Activated T-cell treated with anti-CD3 and anti-CD28 coated beads for 4 hours (primary cell): ENCODE measurements at places on chromosomes 3 and 15.
A peak's percentile ranks its signal among the peaks of the same experiment; 100 is the strongest.

DNA sequence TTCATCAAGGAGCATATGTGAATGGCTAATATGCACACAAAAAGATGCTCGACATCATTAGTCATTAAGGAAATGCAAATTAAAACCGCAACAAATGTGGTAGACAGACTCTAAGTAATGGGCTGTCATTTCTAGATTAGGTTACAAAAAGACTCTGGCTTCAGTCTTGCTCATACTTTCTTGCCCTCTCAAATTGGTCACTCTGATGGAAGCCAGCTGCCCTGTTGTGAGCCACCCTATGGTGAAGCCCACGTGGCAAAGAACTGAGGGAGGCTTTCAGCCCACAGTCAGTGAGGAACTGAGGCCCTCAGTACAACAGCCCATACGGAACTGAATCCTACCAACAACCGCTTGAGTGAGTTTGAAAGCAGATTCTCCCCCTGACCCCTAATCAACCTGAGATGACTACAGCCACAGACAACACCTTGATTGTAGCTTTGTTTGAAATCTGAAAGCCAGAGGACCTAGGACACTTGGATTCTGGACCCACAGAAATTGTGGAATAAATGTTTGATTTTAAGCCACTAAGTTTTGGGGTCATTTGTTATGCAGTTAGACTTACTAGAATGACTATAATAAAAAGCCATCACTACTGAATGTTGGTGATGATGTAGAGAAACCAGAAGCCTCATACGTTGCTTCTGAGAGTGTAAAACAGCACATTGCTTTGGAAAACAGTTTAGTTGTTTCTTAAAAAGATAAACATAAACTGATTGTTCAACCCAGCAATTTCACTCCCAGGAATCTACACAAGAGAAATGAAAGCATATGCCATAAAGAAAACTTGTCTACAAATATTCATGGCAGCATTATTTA lies 45.7 kb downstream of the EHHADH start:
- no peak for DNase-seq

DNA sequence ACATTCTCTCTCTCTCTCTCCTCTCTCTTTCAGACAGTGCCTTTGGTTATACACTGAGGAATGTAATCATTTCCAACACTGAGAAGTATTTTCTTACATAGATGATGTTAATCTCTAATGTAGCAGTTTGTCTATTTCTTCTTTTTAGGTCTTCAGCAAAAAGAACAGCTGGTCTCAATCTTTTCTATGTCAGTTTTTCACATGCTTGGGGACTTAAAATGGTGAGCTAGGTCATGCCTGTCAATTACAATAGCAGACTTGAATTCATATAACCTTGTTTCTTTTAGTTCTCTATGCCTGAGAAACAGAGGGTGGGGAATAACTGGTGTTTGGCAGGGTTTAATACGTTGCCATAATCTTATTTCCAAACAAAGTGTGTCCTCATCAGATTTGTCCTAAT lies 786.2 kb downstream of the SQOR start:
- no peak for DNase-seq

- no peak for DNase-seq
Measured at GRCh38 chr15:84946772-84947489, 34.7 kb upstream of the PDE8A start.

GRCh38 chr3:160754371-160754854 lies 1.6 kb upstream of the PPM1L start:
- no peak for DNase-seq

DNA sequence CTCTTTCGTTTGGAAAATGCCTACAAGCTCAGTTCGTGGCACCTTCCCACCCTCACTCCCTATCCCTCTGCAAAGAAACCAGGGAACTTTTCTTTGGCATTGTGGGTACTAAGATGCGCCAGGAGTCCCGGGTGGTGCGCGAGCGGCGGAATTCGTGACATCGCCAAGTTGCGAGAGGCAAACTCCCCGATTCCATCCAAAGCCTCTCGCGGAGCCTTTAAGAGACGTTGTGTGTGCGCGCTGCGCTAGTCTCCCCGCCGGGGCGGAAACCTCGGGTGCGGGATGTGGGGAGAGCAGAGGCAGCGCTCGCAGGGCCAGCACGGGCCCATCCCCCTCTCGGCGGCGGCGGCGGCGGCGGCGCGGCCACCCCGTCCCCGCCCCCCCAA lies 443 bp upstream of the NR2F2 start:
- DNase-seq: no peak

GRCh38 chr3:71874618-71875017 lies 89.7 kb upstream of the PROK2 start:
- no peak for DNase-seq

- DNase-seq: no peak
Measured at GRCh38 chr3:125200731-125201139, 11.8 kb downstream of the SLC12A8 start.

GRCh38 chr15:89196241-89196640 lies 25.1 kb downstream of the RLBP1 start:
- DNase-seq: no peak

GRCh38 chr3:23580096-23580713 lies 225.6 kb upstream of the UBE2E1 start:
- no peak for DNase-seq

- DNase-seq: no peak
Measured at GRCh38 chr3:174186377-174186989, 672.7 kb upstream of the NAALADL2 start.

DNA sequence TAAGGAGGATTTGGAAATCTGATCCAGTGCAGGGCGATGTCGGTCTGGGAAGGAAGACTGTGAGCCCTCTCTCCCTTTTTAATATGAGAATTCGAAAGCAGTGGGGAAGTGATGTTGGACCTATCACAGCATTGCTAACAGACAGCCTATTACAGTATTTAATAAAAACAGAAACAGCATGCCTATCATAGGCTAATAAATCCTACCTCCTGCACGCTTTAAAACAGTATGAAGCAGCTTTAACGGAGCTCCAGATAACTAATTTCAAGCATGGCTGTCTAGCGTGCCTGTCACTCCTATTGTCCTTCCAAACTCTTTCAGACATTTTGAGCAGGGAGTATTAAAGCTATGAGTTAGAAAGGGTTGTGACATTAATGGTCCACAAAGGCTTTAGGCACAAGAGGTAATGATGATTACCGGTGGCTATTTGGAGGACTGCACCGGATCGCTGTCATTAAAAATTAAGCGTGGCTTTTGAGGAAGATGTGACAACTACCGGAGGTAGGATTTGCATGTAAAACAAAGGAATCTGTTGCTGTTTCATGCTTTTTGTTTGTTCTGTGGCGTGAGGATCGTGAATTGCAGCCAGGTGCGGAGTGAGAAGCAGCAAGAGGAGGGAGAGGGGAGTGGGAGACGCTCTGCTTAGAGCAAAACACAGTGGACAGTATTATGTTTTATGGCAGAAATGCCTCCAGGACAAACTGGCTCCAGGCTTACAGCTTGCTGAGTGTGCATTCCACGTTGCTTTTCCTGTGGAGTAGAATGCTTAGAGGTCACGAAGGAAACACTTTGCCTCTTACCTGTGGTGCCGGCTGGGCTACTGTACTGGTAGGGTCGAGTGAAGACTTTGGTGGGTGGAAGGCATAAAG lies at the start of gene KCNMB2:
TSS of gene KCNMB2 (plus strand) at position 226 of the 869 bp plus-strand sequence.
- DNase-seq: no peak

GRCh38 chr15:52256366-52256765 lies 39.2 kb downstream of the MYO5C start:
- DNase-seq: peak; percentile 66

- no peak for DNase-seq
Measured at GRCh38 chr3:115626721-115627120, 3.4 kb downstream of the GAP43 start.

GRCh38 chr15:90340345-90340744 lies 11.7 kb upstream of the ZNF774 start:
- no peak for DNase-seq

DNA sequence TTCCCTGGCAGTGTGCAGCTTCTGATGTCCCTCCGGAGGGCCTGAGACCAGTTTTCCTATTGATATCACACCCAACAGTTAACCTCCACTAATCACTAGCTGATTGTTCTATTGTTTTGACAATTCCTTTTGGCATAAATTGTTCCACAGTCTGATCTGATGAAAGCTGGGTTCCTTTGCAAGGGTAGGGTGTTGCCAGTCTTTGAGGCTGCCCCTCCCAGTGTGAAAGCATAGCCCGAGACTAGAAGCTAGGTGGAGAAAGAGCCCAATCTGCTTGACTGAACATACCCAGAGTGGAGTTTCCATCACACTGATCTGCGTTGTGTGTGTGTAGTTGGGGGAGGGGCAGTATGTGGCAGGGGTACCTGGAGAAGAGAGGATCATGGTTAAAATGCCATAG lies 10.3 kb upstream of the PRICKLE2 start:
- DNase-seq: no peak

GRCh38 chr3:169527507-169527906 lies 136.0 kb downstream of the MECOM start:
- DNase-seq: no peak

- peak; percentile 48 for DNase-seq
Measured at GRCh38 chr3:177337541-177338331, 140.5 kb upstream of the TBL1XR1 start.

GRCh38 chr3:157956850-157957249 lies 149.4 kb downstream of the SHOX2 start:
- no peak for DNase-seq

DNA sequence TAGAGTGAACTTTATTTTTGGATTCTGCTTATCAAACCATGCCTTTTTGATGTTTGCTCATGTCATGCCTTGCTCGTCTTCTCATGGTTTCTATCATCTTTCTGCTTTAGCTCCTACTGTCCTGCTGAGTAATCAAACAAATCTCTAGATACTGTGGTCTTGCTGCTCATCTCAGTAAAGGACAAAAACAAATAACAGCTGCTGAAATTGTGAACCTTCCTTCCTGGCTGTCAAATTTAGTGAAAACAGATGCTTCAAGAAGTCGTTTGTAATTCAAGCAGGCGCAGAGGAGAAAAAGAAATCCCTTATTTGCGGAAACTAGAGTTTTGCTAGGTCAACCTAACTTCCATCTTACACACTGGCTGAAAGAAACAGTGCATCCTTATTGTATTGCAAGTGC lies 616.1 kb upstream of the ALCAM start:
- no peak for DNase-seq

- DNase-seq: no peak
Measured at GRCh38 chr3:74523811-74524210, 90.6 kb downstream of the CNTN3 start.

- DNase-seq: no peak
Measured at GRCh38 chr3:49707113-49707480, 12.4 kb downstream of the AMIGO3 start.

GRCh38 chr3:128362026-128362965 lies 104.4 kb downstream of the DNAJB8 start:
- no peak for DNase-seq

DNA sequence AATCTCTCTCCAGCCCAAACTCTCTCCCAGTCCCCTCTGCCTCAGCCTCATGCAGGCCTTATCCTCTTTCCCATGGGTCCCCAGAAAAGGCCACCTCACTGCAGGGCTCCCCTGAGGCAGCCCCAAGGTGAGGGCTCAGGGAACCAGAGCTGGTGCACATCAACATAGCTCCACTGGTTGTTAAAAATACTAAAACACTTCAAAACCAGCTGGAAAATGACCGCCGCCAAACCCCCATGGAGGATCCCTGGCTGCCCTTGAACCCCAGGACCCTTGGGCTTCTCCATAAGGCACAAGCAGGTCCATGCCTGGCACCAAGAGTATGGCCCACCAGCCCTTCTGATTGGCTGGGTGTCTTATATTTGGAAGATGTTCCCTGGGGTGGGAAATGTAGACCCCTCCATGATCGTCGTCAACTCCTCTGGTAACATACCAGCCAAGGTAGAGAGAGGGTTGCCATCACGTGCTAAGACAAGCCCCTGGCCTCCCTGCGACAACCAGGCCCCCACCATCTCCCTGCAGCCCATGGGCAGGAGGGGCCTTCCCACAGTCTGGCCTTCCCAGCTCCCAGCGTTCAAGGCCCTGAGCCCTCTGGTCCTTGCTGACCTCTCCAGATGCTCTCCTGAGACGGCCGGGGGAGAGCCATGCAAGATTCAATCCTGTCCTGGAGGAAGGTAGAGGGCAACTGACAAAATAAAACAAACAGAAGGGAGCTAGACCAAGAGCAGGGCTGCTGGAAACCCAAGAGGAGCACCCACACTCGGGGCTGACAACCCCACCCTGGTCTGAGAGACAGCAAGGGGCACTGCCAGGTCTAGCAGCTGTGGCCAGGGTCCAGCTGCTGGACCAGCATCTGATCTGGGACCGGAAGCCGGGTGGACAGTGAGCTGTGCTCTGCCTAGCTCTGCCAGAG lies 132.1 kb upstream of the PRR20G start:
- DNase-seq: no peak

- no peak for DNase-seq
Measured at GRCh38 chr3:9183011-9183410, 66.4 kb downstream of the SRGAP3 start.

- no peak for DNase-seq
Measured at GRCh38 chr3:122773944-122774509, 19.6 kb downstream of the HSPBAP1 start.

DNA sequence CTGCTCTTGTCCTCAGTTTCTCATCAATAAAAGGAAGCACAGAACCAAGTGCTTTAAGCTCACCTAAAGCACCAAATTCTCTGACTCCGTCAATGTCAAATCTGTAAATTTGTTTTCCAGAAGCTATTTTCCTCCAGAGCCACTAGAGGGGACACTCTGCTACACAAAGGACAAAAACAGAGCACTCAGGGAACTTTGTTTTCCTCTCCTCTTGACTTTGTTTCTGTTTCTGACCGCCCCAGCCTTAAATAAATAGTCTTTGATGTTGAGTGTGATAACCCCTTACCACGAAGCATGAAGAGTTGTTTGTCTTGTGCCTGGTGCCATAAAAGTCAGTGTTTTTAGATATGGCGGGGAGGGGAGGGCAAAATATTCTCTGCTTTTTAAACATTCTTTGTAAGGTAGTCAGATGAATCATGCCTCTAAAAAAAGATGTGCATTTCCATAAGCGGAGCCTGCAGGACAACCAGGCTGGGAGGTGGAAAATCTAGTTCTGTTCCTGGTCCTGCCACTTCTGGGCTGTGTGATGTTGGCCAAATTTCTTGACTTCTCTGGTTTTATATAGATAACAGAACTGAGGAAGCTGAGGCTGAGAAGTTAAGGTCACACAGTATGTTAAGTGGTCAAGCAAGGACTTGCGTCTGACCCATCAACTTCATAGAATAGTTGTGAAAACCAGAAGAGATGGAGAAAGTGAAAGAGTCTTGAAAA lies 7.3 kb upstream of the ZBTB38 start:
- DNase-seq: no peak

GRCh38 chr3:123020709-123021108 lies 6.9 kb downstream of the SEMA5B start:
- DNase-seq: no peak

- peak; percentile 25 for DNase-seq
Measured at GRCh38 chr3:33061782-33062181, 35.2 kb downstream of the GLB1 start.

DNA sequence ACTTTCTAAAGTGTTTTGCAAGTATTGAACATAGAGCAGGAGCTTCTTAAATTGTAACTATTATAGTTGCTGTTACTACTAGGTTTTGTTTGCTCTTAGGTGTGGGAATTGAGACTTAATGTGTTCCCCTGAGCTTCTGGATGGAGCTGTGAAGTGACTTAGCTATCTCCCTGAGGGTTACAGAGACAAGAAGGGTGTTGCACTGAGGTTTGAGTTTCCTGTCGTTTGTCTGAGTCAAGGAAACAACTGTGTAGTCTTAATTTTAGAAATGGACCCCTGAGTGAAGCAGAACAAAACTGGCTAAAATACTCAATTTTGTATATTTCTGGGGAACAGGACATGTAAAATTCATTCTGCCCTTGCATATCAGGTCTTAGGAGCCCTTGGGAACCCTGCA lies 20.4 kb downstream of the TTC21A start:
- no peak for DNase-seq

GRCh38 chr15:58677426-58677825 lies 72.1 kb downstream of the ADAM10 start:
- DNase-seq: no peak

GRCh38 chr3:172564499-172564898 lies 41.3 kb upstream of the TNFSF10 start:
- DNase-seq: no peak
